ENCODE measurements at places on chromosomes 12 and 14.

DNA sequence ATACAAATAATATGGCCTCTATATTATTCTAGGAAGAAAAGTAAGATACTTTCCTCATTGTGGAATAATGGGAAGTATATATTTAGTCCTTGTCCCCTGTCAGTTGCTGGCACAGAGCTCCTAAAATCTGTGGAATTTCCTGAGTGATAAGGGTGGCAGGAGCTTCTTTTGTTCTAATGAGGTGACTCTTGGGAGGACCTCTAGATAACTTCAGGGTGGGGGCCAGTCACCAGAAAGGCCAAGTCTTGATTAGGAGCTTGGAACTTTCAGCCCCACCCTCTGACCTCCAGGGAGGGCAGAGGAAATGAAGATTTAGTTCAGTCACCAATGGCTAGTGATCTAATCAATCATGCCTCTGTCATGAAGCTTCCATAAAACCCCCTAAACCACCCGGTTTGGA lies 179.9 kb upstream of the PRICKLE1 start:
- no peak for DNase-seq

DNA sequence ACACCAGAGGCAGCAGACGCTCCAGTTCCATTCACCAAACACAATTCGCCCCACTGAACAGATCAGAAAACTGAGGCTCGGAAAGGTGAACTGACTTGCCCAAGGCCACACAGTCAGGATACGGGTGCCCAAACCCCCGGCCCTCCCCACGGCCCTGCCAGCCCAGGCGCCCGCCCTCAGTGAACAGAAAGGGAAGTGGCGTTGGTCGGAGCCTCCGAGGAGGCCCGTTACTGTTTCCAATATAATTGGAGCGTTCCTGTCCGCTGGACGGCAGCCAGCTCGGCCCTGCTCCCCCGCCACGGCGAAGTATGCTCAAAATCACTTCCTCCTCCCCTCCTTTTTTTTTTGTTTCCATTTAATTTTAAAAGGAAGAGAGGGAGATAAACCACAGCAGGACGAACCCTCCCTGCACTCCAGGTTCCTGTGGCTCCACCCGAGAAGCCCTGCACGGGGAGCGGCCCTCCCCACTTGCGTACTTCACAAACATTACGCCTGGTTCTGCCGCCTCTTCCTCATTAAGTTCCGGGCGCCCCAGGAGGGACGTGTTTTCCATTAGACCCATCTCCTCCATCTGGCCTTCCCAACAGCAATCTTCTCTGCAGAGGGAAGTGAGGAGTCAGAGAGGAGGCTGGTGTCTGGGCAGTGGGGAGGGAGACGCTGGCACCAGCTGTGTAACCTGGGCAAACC lies 61.1 kb downstream of the NCOR2 start:
- DNase-seq = no peak

- no peak for DNase-seq
Observed at GRCh38 chr12:126770188-126770587, 1496.8 kb upstream of the TMEM132C start.

DNA sequence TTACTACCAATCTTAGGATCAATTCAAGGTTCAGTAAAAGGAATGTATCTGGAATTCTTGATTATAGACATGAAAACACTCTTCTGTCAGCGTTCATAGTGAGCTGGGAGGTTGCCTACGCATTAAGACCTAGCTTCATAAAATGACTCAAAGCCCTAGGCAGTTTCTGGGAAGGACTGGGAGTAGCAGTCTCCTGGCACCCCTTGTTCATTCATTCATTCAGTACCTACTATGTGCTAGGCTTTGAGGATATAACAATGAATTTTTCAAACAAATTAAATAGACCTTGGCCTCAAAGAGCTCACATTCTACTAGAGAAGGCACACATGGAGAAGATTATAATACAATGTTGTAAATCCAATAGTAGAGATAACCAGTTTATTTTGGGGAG lies 46.1 kb downstream of the MDM2 start:
- DNase-seq = no peak

DNA sequence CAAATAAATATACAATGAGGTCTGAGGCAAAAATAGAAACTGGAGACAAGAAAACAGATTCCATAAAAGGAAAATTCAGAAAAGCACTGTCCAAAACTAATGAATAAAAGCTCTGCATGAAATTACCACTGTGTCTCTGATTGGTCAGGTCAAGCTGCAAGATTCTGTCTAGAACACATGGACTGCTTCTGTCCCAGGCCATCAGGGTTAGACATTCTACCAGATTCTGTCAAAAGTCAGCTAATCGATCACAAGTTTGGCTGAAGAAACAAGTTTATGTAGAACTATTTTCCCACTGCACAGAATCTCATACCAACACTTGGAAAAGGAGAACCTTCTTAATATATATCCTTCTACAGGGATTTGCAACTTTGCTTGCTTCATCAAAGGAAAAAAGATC lies 223.0 kb downstream of the ITPR2 start:
- no peak for DNase-seq

DNA sequence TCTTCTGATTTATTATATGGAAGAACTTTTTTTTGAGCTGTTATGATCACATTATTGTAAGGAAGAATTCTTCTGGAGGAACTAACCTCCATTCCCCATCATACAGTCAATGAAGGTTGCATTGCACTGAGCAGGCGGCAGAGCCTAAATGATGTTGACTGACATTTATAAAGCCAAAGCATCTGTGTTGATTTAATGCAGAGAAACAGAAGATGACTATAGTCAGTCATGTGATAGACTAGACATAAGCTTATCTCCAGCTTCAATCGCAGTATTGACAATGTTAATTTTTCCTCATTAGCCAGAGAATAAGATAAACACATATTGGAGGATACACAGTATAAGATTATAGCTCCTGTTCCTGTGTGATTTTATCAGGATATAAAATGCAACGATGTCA lies 82.0 kb downstream of the PRICKLE1 start:
- no peak for DNase-seq

- no peak for DNase-seq
Observed at GRCh38 chr12:72081777-72082176, 143.1 kb downstream of the TPH2 start.

- no peak for DNase-seq
Observed at GRCh38 chr14:79972230-79972629, 239.1 kb downstream of the DIO2 start.

DNA sequence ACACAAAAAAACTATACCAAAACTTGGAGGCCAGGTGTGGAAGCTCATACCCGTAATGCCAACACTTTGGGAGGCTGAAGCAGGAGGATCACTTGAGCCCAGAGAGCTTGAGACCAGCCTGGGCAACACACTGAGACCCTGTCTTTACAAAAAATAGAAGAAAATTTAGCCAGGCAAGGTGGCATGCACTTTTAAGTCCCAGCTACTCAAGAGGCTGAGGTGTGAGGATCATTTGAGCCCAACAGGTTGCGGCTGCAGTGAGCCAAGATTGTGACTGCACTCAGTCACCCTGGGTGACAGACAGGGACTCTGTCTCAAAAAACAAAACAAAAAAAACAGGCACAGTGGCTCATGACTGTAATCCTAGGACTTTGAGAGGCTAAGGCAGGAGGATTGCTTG lies 75.4 kb downstream of the RNF34 start:
- DNase-seq = no peak

GRCh38 chr12:58491306-58491705 lies 429.0 kb downstream of the LRIG3 start:
- DNase-seq = no peak

Measured in activated T-helper 1 cell treated with Interleukin-2 at 50 U/mL for 16 hours (primary cell).